NCI-H1092 treated with DMSO at 0.1 percent for 48 hours (cell line): ENCODE measurements at places on chromosomes 3 and 15.
A peak's percentile ranks its signal among the peaks of the same experiment; 100 is the strongest.

DNA sequence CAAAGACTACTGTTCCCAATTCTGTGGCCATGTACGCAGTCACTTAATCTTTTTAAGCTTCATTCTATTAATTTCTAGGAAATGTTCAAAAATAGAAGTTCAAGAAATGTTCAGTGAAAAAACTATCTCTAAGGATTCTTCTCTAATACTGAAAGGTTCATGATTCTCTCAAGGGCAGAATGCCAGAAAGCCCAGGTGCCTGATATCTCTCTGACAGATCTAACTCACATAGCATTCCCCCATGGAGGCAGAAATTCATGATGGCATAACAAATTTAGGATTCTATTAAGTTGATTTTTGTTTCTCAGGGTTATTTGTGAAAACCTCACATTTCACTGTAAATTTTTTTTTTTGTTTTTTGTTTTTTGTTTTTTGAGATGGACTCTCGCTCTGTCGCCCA, 17.5 kb downstream of the CHRM5 start:
- no peak for DNase-seq

DNA sequence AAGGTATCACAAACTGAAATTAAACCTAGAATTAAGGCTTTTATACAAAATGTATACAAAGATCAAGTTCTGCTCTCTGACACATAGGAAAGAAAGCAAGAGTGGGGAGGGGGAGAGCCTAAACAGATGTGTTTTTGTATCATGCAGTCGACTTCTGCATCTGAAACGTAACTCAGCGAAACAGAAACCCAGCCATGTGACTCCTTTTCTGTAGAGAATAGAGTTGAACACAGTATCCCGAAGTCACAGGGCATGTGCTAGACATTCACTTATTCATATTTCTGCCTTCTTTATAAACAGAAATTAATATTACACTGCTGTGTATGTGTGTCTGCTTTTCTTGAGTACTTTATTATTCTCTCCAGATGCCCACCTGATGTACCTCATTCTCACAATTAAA, 121.0 kb downstream of the PDZRN3 start:
- DNase-seq, result no peak

DNA sequence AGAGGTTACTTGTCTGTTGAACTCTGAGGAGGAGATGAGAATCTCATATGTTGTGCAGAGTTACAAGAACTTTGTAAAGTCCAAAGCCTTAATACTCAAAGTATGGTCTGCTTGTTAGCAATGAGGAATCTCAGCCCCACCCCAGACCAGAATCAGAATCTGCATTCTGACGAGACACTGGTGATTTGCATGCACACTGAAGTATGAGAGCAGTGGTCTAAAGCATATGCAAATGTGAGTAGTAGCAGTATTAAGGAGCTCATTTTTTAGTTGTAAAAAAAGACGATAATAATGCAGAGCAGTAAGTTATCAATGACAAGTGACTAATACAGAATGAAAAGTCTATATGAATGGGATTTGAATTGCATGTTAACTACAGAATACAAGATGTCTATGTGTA, 327.7 kb downstream of the RYR3 start:
- no peak for DNase-seq

DNA sequence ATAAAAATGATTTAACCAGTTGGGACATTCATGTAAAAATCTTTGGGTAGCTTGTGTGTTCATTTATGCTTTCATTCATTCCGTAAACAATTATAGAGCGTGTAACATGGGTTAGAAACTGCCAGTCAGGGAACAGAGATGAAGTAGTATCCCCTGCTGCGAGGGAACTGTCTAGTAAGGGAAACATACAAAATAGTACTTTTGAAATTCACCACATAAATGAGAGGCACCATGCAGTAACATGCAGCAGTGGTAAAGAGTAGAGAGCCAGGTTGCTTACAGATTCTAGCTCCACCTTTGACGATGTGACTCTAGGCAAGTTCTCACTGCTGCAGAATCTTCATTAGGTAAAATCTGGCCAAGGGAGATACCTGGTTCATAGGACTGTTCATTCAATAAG, 938 bp downstream of the DZIP3 start:
- peak; percentile 16 for DNase-seq

- no peak for DNase-seq
Observed at GRCh38 chr15:78242128-78242527, 7.8 kb upstream of the ACSBG1 start.

DNA sequence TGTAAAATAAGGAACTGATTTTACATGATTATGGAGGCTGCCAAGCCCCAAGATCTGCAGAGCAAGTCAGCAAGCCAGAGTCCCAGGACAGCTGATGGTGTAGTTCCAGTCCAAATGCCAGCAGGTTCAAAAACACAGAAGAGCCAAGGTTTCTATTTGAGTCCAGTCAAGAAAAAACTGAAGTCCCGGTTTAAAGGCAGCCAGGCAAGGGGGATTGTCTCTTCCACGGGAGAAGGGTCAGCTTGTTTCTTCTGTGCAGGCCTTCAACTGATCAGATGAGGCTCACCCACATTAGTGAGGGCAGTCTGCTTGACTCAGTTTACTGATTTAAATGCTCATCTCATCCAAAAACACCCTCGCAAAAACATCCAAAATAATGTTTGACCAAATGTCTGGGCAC, 246.2 kb downstream of the PLCL2 start:
- DNase-seq, result no peak

- no peak for DNase-seq
Observed at GRCh38 chr3:189776149-189776824, 145.1 kb downstream of the TP63 start.

- peak; percentile 33 for DNase-seq
Observed at GRCh38 chr3:99808163-99808794, 9.4 kb upstream of the CMSS1 start.

GRCh38 chr15:60582370-60583036, 103.6 kb upstream of the ICE2 start:
- DNase-seq, result no peak

DNA sequence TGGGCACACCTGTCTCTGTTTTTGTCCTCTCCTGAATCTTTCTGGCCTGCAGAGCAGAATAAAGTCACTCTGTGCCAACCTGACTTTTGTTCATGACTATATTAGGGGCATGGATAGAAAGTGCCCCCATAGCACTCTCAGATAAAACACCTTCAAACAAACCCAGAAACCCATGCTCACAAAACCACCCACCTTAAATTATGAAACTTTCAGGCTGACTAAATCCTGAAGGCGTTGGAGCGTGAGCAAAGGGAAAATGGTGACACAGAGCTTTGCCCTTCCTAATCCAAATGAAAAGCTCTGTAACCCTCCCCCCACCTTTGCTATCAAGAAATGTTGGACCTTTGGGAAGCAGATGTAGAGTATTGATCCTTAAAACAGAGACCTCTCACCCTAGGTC, 138.9 kb downstream of the IGF1R start:
- DNase-seq, result no peak
